ENCODE measurements at places on chromosomes 1 and 21.
A peak's percentile ranks its signal among the peaks of the same experiment; 100 is the strongest.

DNA sequence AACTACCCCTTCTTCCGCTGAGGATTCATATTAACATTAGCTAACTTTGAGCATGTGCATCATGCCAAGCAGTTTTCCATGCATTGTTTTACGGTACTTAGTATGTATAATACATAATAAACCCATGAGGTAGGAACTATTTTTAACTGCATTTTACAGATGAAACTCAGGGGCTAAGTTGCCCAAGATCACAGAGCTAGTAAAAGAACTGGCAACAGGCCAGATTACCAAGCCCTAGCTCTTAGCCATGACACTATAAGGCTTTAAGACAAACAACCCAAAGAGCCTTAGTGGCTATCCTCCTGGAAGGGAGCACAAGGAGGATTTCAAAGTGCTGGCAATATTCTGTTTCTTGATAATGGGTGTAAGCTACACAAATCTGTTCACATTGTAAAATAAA lies 6.1 kb downstream of the AK2 start:
- no peak for DNase-seq

GRCh38 chr1:51385776-51386175 lies 55.4 kb upstream of the TTC39A start:
- no peak for DNase-seq

- DNase-seq: peak; percentile 87
These were observed 12.8 kb downstream of the OTUD7B start for GRCh38 chr1:149997585-149998262.

DNA sequence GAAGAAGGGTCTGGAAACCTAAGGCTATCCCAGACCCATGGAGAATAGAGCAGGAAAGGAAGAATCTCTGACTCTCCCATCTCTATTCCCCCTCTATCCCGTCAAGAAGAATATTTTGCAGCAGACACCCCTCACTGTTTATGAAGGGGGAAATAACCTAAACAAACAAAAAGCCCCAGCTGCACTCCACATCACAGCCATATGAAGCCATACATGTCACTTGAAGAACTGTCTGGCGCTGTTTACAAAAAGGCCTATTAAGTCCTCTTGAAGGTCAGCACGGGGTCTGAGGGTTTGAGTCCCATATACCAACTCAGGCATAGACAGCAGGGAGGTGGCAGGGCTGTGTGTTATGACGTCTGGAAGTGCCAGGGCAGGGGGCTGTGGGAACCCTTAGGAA lies 31.4 kb downstream of the TRABD2B start:
- no peak for DNase-seq

DNA sequence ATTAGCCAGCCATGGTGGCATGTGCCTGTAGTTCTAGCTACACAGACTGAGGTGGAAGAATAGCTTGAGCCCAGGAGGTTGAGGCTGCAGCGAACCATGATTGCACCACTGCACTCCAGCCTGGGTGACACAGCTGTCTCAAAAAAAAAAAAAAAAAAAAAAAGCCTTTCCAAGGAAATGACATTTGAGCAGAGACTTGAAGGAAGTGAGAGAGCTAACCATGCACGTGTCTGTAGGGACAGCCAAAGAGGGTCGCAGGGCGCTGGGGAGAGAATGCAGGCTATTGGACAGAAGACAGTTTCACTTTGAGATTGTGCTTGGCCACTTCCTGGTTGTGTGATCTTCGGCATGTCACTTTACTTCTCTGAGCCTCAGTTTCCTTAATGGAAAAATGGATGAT lies 6.8 kb downstream of the HCRTR1 start:
- no peak for DNase-seq

- no peak for DNase-seq
These were observed 53.0 kb downstream of the ZC3H11B start for GRCh38 chr1:219559899-219560298.

- no peak for DNase-seq
These were observed 40.8 kb upstream of the COL6A1 start for GRCh38 chr21:45940621-45941337.

DNA sequence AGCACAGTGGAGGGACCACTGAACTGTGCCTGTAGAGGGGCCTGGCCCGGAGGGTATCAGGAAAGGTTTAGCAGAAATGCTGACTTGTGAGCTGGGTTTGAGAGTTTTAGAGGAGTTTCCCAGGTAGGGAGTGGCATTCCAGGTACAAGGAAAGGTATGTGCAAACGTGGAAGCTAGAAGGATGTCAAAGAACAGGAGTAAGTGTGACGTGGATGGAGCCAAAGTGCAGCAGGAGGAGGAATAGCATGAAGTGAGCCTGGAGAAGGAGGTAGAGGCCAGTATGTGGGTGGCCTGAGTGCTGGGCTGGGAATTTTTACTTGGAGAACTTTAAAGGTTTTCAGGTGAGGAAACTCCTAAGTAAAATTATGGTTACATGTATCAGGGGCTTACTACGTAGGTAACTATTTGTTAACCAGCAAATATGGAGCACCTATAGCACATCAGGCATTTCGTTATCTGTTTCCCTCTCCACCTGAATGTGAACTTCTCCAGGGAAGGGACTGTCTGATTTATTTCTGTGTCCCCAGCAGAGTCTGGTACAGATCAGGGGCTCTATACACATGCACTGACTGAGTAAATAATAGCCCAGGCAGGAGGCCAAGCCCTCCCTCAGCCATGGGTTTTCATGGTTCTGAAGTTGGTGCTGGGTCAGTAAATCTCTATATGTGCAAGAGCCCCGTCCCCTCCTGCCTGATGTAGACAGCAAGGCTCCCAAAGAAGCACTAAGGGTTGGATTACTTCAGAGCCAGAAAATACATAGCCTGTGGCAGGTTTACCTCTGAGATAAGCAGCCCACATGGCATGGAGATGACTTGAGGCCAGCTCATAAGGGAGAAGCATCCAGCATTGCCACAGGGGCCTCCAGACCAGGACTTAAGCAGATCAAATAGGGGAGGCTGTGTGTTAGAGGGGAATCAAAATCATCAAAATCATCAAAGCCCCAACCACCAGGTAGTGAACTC lies 43.4 kb downstream of the CDCP2 start:
- DNase-seq: no peak

DNA sequence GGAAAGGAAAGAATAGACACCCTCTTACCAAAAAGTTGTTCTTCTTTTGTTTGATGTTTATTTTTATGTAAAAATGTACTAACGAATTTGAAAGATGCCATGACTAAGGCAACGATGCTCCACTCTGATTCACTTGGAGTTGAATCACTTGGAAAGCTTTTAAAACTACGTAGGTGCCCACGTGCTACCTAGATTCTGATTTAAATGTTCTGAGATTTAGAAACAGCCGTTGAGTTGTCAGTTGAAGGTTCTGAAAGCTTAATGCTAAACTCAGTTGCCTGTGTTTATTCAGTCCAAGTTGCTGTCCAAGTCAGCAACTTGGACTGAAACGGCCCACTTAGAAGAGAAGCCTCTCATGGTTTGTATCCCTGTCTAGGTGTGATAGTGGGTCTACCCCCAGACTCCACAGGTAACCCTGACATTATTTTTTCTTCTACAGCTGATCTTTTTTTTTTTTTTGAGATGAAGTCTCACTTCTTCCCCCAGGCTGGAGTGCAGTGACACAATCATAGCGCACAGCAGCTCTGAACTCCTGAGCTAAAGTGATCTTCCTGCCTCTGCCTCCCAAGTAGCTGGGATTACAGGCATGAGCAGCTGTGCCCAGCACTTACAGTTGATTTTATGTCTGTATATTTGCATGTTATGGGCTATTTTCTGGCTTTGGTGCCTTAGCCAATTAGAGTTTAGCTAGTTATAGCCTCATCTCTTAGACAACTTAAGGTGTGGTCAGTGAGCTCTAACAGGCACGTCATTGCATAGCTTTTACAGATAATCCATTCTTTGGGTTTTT lies 1.4 kb upstream of the VAMP4 start:
- DNase-seq: no peak

GRCh38 chr1:150775276-150775675 lies 9.7 kb upstream of the CTSS start:
- no peak for DNase-seq

- DNase-seq: no peak
These were observed 22.4 kb upstream of the MED18 start for GRCh38 chr1:28306301-28306949.

DNA sequence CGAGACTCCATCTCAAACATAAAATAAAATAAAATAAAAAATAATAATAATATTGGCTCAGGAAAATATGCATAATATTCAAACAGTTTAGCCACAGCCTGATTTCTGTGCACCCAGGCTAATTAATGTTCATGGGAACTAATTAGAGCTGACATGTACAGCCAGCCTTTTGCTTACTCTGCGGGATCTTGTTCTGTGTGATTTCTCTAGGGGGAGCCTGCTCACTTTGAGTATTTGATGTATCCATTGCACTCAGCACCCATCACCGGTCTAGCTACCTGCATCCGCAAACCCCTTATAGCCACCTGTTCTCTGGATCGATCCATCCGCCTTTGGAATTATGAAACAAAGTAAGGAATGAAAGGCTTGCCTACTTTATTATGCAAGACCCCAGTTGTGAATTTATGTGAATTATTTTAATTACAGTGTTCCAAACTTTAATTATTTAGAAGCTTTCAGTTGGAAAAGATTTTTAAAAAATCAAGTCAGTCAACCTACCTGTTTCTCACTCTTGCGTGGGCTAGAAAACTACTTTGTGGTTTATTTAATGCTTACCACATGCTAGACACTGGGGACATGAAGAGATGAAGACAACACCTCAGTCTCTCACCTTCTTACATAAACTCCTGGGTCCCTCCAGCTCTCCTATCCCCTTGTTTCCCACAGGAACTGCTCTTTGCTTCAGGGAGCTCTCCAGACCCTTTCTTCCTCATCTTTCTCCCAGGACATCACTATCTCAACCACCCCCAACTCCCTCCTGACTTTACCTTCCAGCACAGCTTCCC lies 25.4 kb downstream of the CFAP57 start:
- DNase-seq: peak; percentile 18

DNA sequence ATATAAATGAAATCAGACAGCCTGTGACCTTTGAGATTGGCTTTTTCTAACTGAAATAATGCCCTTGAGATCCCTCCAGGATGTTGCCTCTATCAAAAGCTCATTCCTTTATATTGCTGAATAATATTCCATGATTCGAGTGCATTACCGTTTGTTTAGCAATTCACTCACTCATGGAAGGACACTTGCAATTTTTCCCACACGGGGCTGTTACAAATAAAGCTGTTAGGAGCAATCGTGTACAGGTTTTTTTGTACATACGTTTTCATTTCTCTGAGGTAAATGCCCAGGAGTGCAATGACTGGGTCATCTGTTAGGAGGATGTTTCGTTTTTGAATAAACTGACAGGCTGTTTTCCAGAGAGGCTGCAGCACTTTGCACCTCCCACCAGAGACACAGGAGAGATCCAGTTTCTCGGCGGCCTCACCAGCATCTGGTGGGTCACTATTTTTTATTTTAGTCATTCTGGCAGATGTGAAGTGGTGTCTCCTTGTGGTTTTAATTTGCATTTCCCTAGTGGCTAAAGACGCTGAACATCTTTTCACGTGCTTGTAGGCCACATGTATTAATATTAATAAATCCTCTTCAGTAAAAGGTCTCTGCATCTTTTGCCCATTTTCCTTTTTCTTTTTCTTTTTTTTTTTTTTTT lies 11.0 kb downstream of the PRDM15 start:
- DNase-seq: peak; percentile 44

GRCh38 chr21:17231124-17231523 lies 281.7 kb upstream of the CXADR start:
- no peak for DNase-seq

- DNase-seq: peak; percentile 85
These were observed at the start of gene IFI16 for GRCh38 chr1:159009704-159010361. IFI16 (plus strand) TSS chr1:159009907; CDS start chr1:159014681, 4,774 bp downstream.

- peak; percentile 95 for DNase-seq
These were observed 552 bp upstream of the GPR157 start for GRCh38 chr1:9129266-9130041.

DNA sequence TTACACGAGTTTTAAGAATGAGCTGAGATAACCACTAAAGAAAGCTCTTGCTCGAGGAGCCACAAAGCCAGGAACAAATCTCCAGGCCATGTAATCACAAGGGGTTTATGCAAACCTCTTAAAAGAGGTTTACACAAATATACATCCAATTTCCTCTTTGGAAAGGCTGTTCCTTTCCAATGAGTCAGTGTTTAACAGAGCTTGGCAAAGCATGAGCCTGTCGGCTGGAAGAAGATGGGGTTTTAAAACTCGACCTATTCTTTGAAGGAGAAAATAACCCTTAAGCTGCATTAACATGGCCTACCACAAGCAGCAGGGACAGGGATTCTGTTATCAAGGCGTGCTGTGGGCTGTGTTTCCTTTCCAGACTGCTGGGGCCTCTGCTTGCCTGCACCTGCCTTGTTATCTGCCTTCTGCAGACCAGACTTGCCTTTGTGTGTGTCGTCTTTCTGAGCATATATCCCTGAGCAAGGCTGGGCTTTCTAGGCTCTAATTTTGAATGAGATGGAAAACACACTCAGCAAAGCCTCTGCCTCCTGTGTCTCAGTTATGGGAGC lies 40.6 kb upstream of the CYP2J2 start:
- no peak for DNase-seq

DNA sequence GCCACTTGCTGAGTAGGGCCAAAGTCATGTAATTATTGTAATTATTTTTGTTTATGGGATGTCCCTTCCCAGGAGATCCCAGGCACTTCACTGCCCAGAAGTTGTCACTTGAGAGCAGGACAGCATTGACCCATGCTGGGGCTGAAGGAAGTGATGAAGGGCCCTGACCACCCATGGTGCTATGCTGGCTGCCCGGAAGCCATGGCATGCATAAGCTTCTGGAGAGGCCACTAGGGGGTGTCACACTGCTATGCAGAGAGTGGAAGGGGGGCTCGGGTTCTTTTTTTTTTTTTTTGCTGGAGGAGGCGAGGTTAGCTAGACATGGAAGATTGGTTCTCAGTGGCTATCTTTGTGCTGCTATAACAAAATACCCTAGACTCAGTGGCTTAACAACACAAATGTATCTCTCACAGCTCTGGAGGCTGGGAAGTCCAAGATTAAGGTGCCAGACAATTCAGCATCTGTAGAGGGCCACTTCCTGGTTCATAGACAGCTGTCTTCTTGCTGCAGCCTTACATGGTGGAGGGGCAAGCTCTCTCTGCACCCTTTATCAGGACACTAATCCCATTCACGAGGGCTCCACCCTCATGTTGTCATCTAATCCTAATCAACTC lies 84.9 kb downstream of the CNIH3 start:
- peak; percentile 41 for DNase-seq

GRCh38 chr21:45508607-45509565 lies 33.4 kb downstream of the SLC19A1 start:
- no peak for DNase-seq

DNA sequence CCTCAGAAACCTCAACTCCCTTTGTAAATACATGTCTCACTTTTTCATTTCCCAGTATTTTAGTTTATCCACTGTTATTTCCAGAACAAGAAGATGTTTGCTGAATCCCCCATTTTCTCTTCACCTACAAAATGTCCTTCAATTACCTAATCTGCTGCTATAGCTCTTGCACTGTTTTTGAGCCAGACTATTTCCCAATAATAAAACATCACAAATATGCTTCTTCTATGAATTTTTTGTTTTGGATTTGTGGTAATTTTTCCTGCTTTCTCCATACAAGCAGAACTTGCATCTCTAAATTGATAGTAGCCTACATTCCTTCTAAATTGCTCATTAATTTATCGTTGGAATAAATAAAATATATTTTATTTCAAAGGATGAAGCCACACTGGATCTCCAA lies 199.6 kb upstream of the C1orf87 start:
- DNase-seq: no peak

GRCh38 chr1:6414443-6414844 lies 5.3 kb downstream of the HES2 start:
- peak; percentile 88 for DNase-seq

All from RPMI8226 (cell line).